ENCODE measurements at places on chromosomes 6 and 20.

GRCh38 chr20:11890331-11891076, 27.2 kb upstream of the BTBD3 start:
- peak; percentile 97 for DNase-seq

DNA sequence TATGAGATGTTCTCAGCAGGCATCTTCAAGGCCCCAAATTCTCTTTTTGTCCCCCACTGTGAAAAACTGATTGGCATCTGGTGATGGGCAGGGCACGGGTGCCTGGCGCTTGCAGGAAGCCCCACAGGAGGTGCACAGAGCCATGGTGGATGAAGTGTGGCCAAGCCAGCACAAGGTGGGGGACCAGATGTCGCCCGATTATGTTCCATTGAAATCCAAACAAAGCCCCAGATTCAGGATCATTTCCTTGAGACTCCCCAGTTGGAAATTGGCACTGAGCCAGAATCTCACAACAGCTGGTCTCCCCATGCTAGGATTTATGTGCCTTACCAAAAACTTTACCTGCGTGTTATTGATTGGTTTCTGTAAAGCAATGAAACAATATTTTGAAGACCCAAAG, 186.1 kb downstream of the ADAT2 start:
- no peak for DNase-seq

- no peak for DNase-seq
Observed at GRCh38 chr6:47106721-47107197, 64.6 kb upstream of the ADGRF1 start.

DNA sequence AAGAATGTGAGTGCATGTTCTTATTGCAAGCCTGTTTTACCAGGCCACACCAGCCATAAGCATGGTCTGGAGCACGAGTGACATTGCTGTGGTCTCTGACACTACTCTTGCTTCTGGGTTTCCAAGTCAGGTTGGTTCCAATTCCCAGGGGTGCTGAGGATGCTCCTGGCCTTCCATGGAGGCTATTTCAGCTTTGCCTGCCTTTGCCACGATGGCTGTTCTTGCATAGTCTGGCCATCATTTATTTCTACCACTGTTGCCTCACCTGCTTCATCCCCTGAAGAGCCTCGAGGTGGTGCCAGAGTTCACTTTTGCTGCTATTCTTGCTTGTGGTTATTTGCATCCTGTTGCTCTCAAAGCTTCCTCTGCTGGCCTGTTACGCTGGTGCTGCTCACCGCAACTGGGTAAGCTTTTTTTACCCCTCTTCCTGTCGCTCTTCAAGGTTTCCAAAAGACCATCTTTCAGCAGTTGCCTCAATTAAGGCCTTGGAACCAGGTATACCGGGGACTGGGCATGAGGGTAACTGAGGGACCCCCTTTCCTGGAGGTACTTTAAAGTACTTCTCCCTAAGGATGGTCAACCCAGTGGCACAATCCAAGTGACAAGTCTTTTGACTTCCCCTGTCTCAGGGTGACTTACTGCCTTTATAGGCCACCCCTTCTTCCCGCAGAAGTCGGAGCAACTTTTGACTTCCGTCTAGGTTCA, 64.5 kb downstream of the AKAP7 start:
- no peak for DNase-seq

DNA sequence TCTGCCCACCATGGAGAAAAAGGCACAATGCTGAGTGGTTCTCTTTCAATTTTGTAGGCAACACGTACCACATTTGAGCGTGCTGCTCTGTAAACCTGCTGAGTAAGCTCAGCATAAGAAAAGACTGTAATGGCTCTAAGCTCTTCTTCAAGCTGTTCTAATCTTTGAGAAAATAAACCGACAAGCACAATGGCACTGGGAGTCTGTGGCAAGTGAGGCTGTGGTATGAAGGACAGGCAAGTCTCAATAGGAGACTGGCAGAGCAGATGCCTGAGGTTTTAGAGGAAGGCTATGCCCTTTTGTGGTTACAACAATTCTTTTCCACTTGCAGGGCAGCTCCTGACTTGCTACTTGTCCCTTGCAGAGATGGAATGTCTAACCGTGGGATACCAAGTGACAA, 136.7 kb upstream of the EXOC2 start:
- no peak for DNase-seq

GRCh38 chr20:43778375-43778774, 51.6 kb upstream of the GTSF1L start:
- DNase-seq, result no peak

- DNase-seq, result no peak
Observed at GRCh38 chr20:49112596-49113274, 66.6 kb downstream of the CSE1L start.

- no peak for DNase-seq
Observed at GRCh38 chr6:162099685-162100084, 627.9 kb downstream of the PRKN start.

Data from cerebellum (tissue), 4 donors.